ENCODE measurements at places on chromosomes 2 and 18.
A peak's percentile ranks its signal among the peaks of the same experiment; 100 is the strongest.

DNA sequence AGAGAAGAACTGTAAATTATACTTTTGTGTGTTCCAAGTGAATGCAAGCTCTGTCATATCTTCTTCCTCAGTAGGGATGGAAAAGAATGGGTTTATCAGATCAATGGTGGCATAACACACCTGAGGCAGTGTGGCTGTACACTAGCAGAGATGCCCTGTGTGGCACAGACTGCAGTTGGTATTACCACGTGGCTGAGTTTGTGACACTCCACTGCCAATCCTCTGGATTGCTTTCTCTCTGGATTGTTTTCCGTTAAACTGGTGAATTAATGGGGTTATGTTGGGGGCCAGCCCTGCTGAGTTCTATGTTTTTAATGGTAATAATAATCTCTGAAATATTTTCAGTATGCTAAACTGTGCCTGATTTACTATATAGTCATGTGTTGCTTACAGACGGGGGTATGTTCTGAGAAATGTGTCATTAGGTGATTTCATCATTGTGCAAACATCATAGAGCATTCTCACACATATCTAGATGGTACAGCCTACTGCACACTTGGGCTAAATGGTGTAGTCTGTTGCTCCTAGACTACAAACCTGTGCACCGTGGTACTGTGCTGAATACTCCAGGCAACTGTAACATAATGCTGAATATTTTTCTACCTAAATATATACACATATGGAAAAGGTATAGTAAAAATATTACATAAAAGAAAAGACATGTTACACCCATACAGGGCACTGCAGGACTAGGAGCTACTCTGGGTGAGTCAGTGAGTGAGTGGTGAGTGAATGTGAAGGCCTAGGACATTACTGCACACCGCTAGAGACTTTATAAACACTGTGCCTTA lies 84.7 kb upstream of the ST6GAL2 start:
- H3K27me3 ChIP-seq: no peaks in the 10 kb centered on the region
- DNase-seq: no peak
- no peak overlapping the region for H3K4me3 ChIP-seq
- no peak overlapping the region for H3K27ac ChIP-seq
- no peaks in the 10 kb centered on the region for H3K36me3 ChIP-seq

DNA sequence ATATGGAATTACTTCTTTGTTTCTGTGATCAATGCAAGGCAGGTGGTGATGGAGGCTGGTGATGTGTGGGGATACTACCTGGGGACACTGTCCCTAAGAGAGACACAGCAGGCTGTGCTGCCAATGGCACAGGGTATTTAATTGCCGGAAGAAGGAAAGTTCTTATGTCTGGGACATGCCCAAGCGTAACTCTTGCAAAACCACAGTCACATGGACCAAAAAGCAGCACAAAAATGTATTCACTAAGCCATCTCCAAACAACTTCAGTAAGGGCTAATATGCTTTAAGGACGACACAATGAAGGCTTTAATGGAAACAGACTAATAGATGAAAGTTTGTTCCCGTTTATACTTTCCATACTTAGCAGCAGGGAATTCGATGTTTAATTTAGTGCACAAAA lies 49.7 kb upstream of the AP1S3 start:
- H3K4me3 ChIP-seq: no peak overlapping the region
- DNase-seq: no peak
- no peak overlapping the region for H3K27ac ChIP-seq
- H3K4me1 ChIP-seq: peaks cover 3% of the 10 kb centered on the region
- peaks cover 23% of the 10 kb centered on the region for H3K36me3 ChIP-seq

GRCh38 chr2:233002829-233003657 lies 10.0 kb downstream of the NGEF start:
- H3K27ac ChIP-seq: no peak overlapping the region
- H3K4me3 ChIP-seq: no peak overlapping the region
- DNase-seq: no peak
- H3K36me3 ChIP-seq: no peaks in the 10 kb centered on the region
- no peaks in the 10 kb centered on the region for H3K4me1 ChIP-seq

DNA sequence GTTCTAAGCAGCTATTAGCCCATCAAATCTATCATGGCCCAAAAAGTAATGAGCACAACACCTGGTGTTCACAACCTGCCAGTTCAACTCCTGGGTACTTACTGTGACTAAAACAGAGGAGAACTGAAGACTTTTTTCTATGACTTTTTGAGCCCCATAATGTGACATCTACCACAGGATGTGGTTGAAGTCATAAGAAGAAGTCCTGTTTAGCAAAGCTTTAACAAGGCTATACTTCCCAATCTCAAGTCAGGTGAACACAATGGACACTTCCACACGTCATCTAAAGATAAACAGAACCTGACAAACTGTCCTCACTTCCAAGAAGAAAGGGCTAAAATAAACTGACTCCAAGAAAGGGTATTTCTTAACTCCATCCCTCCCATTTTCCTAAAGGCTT lies 138.8 kb downstream of the ATAD2B start:
- peak overlapping the region; percentile 10 for H3K27ac ChIP-seq
- H3K4me1 ChIP-seq: peaks cover 27% of the 10 kb centered on the region
- H3K4me3 ChIP-seq: no peak overlapping the region
- peaks cover 3% of the 10 kb centered on the region for H3K27me3 ChIP-seq
- peaks cover 15% of the 10 kb centered on the region for H3K36me3 ChIP-seq
- peak; percentile 12 for DNase-seq

- no peak for DNase-seq
- H3K27me3 ChIP-seq: peaks cover 21% of the 10 kb centered on the region
- H3K36me3 ChIP-seq: no peaks in the 10 kb centered on the region
- no peak overlapping the region for H3K4me3 ChIP-seq
- H3K4me1 ChIP-seq: peaks cover 35% of the 10 kb centered on the region
These were observed 131.3 kb downstream of the INO80D start for GRCh38 chr2:205954707-205955106.

- DNase-seq: peak; percentile 14
- H3K4me1 ChIP-seq: no peaks in the 10 kb centered on the region
These were observed at the start of gene HMSD for GRCh38 chr18:63949068-63949737. TSS of gene HMSD (plus strand) at chr18:63949301. CDS start at chr18:63953456, 4,155 bp downstream.
